Activated naive CD4-positive, alpha-beta T cell treated with anti-CD3 and anti-CD28 coated beads, Interleukin-2, amount 50 U/mL, for 16 hours (primary cell): ENCODE measurements at places on chromosomes 16 and 17.
A peak's percentile ranks its signal among the peaks of the same experiment; 100 is the strongest.

DNA sequence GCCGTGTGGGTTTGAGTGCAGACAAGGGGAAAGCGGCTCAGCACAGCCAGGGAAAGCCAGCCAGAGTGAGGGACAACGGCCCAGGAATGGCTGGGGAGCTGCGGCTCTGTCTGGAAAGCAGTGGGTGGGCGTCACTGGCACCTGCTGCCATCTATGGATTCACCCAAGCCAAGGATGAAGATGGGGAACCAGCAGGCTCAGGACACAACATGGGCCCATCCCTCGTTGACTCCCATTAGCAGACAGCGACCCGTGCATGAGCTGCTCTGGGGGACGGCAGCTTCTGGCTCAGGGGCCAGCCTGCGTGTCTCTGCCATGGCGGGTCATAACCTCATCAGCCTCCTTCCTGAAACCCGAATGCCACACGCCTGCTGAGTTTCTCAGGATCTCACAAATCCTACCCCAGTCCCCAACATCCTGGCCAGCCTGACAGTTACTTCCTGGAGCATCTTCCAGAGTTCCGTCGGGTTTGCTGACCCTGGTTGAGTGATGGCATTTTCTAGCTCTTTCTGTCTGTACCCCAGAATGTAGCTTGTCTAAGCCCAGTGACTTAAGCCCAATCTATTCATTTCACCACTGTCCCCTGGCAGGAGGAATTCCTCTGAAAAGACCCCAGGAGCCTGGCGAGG is 50.7 kb downstream of the SLC7A5 start:
- no peak for DNase-seq

GRCh38 chr16:89920723-89921122 is 2.1 kb downstream of the MC1R start:
- no peak for DNase-seq

GRCh38 chr17:51801626-51802025 is 356.9 kb downstream of the CA10 start:
- DNase-seq = no peak

- no peak for DNase-seq
These were observed 207.9 kb upstream of the HSBP1 start for GRCh38 chr16:83599789-83600462.

DNA sequence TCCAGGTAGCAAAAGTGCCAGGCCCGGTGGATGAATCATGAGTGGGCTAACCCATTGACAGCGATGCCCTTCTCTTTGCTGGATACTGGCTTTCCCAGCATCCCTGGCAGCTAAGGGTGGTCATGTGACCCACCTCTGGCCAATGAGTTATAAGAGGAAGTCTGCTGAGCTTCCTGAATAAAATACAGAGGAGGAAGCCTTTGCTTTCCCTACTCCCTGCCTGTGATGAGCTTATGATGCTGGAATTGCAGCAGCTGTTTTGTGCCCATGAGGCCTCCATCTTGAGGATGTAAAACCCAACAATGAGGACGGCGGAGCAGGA is 15.0 kb upstream of the ATP2A3 start:
- DNase-seq = no peak

GRCh38 chr16:695355-696089 is 5.3 kb upstream of the WDR24 start:
- peak; percentile 73 for DNase-seq

DNA sequence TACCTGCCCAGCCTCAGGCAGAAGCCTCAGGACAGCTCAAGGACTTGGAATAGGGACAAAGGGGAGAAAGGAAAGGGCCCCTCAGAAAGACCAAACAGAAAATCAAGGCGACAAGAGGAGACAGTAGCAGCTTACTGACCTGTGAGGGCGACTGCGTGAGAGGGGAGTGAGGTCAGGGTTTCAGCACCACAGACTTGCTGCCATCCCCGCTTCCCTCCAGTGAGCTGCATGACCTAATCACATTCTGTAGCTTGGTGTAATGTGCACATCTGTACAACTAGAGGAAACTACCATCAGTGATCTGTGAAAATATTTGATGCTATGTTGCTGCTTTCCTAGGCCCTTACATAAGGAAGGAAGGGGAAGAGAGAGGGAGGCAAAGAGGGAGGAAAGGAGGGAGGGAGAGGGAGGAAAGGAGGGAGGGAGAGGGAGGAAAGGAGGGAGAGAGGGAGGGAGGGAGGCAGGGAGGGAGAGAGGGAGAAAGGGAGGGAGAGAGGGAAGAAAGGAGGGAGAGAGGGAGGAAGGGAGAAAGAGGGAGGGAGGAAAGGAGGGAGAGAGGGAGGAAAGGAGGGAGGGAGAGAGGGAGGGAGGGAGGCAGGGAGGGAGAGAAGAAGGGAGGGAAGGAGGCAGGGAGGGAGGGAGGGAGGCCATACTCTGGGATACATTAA is 404.9 kb upstream of the CDH5 start:
- no peak for DNase-seq

DNA sequence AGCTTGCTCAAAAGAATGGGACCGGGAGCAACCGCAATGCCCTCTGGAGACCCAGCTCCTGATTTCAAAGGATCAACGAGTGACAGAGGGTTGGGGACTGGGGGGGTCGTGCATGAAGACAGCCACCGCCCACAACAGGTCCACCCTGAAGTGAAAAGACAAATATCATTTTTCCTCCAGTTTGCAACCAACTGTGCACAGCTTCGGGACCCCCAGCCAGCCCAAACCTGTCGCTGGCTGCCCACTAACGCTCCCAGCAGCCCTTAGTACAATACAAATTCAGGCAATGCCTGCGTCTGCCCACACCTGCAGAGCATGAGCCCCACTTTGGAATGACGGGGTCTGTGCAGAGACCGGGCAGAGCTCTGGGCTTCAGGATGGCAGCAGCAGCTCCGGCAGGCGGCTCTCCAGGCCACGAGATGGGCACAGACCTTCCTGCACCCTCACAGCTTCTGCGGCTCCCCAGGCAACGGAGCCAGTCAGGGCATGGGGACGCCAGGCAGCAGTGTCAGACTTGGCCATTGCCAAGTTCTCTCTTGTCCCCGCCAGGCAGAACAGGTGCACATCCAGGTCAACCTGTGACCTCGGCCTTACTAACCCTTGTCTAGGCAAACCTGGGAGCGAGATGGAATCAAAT is 60.1 kb downstream of the TBC1D16 start:
- no peak for DNase-seq

GRCh38 chr17:39738568-39738901 is 797 bp downstream of the GRB7 start:
- peak; percentile 52 for DNase-seq

DNA sequence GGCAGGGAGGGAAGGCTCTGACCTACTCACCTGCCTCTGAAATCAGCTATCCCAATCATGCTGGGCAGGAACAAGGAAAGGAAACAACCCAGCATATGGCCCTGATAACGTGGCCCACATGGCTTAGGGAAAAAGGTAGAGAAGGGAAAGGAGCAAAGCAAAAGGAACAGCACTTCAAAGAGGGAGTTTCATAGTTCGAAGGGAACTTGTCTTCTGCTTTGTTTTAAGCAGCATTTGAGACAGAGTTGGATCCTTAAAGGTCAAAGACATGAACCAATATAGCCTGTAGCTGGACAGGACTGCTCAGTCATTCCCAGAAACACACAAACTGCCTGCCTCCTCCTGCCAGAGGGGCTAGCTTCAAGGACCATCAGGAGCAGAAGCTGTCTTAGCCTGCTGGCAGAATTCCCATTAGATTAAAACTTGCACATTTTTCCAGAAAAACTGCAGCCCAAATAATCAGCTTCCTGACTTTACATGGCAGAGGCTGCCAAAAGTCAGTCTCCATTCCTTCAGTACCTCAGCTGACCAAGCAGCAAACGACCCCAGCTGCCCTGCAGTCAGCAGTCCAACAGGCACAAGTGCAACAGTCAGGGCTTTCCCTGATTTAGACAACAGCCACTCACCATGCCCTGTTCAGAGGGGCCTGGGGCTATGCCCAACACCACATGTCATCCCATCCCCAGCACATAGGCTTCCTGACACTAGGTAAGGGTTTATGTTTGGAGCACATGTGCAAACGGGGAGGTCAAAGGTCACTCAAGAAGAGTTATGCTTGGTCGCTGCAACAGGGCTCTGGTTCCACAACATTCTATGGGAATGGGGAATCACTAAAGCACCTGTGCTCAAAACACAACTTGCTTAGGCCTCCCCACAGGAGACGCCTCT is 32.5 kb downstream of the RANBP10 start:
- no peak for DNase-seq
